HS-27A (cell line): ENCODE measurements at places on chromosomes 5 and 9.

DNA sequence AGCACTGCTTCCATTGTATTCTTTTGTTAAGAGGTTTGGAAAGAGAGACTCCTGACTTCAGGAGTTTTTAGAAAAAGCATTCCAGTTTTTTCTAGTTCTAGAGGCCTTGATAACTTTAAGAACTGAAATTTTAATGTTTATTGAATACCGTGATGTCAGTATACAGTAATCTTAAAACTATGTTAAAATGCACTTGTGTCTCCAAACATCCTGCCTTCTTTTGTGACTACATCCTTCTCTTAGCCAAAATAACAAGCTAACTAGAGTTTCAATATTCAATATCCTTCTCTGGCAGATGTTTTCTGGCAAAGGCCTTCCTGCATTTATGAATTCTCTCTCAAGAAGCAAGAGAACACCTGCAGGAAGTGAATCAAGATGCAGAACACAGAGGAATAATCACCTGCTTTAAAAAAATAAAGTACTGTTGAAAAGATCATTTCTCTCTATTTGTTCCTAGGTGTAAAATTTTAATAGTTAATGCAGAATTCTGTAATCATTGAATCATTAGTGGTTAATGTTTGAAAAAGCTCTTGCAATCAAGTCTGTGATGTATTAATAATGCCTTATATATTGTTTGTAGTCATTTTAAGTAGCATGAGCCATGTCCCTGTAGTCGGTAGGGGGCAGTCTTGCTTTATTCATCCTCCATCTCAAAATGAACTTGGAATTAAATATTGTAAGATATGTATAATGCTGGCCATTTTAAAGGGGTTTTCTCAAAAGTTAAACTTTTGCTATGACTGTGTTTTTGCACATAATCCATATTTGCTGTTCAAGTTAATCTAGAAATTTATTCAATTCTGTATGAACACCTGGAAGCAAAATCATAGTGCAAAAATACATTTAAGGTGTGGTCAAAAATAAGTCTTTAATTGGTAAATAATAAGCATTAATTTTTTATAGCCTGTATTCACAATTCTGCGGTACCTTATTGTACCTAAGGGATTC is 43.1 kb downstream of the NDFIP1 start:
- peak; percentile 34 for DNase-seq

- DNase-seq = no peak
Observed at GRCh38 chr9:127084076-127085039, 38.1 kb downstream of the ANGPTL2 start.

DNA sequence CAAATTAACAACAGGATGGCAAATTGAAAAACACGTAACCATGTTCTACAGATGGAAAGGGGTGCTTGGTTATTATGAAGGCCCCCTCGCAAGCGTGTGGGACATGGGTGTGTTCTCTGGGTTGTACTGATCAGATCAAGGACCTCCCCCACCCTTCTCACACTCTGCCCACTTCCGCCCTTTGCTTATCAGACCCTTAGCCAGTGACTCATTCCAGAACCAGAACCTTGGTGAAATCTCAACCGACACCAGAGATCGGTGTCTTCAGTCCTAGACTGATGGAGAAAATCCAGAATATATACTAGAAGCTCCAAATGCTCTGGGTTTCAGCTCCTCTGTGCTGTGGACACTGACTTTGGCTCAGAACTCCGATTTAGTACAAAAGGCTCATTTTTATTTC is 64.9 kb downstream of the PTTG1 start:
- DNase-seq = no peak

- DNase-seq = no peak
Observed at GRCh38 chr9:5443850-5444249, 6.1 kb upstream of the PLGRKT start.

GRCh38 chr5:1494780-1495524 is 28.8 kb downstream of the LPCAT1 start:
- DNase-seq = no peak
